Glutamatergic neuron (in vitro differentiated cells): ENCODE measurements at places on chromosomes 12 and 14. TPM values are rescaled to one million over a fixed set of nuclear protein-coding genes. Genes with fewer than 3 reads are reported as not detected.

DNA sequence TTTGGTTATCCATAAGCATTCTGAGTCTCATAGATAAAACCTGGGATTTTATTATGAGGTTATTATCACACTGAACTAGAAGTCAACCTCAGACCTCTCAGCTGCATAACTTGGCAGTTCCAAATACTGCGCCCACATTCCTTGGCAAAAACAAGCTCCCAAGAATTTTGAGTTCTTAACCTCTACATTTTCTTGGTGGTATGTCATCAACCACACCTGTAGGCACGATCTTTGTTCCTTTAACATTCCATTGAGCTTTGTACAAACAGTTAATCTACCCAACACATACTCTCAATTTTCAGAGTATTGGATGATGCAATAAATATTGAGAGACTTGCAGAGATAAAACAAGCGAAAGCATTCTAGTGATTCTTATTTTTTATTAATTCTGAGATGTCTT, 371.8 kb upstream of the PRICKLE1 start:
- H3K36me3 ChIP-seq, result no peaks in the 10 kb centered on the region
- no peaks in the 10 kb centered on the region for H3K4me1 ChIP-seq
- H3K27me3 ChIP-seq, result no peaks in the 10 kb centered on the region
- H3K27ac ChIP-seq, result no peak overlapping the region
- H3K4me3 ChIP-seq, result no peak overlapping the region

- no peak overlapping the region for H3K4me3 ChIP-seq
- peaks cover 1% of the 10 kb centered on the region for H3K27me3 ChIP-seq
- no peak overlapping the region for H3K27ac ChIP-seq
- no peak for DNase-seq
- H3K36me3 ChIP-seq, result no peaks in the 10 kb centered on the region
- H3K4me1 ChIP-seq, result peaks cover 2% of the 10 kb centered on the region
Observed at GRCh38 chr12:94593822-94594442, 56.4 kb downstream of the TMCC3 start.

DNA sequence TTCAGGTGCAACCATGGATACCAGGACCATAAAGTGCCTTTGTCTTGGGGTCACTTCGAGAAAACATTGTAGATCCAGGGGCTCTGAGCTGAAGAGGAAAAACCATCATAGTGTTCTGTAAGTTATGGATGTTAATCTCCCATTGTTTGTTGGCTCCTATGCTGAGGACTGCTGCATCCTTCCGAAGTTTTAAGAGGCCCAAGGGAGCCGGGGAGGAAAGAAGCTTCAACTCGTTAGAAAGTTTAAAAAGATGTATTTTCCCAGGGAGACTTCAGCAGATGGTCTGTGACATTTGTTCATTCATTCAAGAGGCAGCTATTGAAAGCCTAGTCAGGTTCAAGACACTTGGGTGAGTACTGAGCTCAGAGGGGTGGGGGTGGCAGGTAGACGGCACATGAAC, 378.8 kb upstream of the TBX3 start:
- no peaks in the 10 kb centered on the region for H3K36me3 ChIP-seq
- peaks cover 2% of the 10 kb centered on the region for H3K4me1 ChIP-seq
- no peak for DNase-seq
- no peak overlapping the region for H3K4me3 ChIP-seq
- H3K27me3 ChIP-seq, result no peaks in the 10 kb centered on the region

MANSC4 gene
- total RNA-seq, result not detected

CSRP2 gene
- 50.5 TPM for total RNA-seq

NEDD1 gene
- 11.4 TPM for total RNA-seq
